ENCODE measurements at places on chromosomes 4 and X.

- DNase-seq: no peak
Measured at GRCh38 chr4:155545456-155545855, 121.2 kb upstream of the GUCY1A1 start.

DNA sequence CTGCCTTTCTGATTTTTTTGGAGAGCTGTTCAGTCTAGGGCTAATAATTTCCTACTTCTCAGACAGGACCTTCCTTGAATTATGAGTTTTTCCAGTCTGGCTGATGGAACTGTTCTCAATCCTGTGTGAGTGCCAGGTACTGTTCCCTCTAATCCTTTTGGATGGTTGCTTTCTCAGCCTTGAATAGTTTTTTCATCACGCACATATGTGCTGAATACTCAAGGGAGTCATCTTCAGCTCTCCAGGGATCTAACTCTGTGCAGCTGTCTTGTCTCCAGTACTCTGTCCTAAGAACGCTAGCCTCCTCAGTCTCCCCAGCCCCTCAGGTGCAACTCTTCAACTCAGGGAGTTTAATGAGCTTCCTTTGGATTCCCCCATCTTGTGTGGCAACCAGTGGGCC, 93.2 kb downstream of the GASK1B start:
- DNase-seq: no peak

DNA sequence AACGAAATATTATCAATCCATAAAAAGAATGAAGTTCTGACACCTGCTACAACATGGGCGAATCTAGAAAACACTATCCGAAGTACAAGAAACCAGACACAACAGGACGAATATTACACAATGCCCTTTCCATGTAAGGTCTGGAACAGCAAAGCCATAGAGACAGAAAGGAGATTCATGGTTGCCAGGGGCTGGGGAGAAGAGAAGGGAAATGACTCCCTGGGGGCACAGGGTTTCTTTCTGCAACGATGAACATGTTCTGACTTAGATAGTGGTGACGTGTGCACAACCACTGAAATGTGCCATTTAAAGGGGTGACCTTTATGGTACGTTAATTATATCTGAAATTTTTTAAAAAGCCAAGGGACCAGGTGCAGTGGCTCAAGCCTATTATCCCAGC, 28.3 kb downstream of the GPR143 start:
- no peak for DNase-seq

GRCh38 chr4:73222466-73223257, 35.9 kb downstream of the ANKRD17 start:
- DNase-seq: peak; percentile 88

DNA sequence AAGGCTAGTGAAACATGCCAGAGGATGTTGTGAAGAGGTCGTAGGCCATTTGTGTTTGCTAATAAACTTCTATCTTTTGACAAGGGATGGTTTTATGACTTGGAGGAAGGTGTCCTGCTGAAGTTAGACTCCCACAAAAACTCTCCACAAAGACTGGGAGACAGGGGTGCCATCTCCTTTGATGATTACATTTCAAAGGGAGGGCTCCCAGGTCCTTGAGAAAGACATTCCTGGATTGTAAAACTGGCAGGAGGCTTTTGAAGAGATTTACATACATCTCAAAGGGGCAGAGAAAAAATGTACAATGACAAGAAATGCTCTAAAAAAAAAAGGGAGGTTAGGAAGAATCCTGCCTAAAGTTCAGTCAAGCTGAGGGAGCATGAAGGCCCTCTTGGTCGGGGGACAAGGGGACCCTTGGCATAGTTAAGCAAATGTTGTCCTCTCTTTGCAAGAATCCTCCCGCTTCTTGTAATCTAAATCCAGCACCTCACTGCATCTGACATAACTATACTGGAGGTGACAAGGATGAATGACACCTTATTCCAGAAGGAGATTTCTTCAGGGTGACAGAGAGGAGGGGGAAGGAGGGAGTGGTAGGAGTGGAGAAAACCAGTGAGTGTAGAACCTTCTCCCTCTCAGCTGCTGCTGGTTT, 41.1 kb upstream of the MGST2 start:
- no peak for DNase-seq

GRCh38 chr4:173526724-173527102, 3.3 kb downstream of the HAND2 start:
- DNase-seq: no peak

- DNase-seq: peak; percentile 37
Measured at GRCh38 chr4:168097161-168097560, 4.8 kb downstream of the ANXA10 start.

DNA sequence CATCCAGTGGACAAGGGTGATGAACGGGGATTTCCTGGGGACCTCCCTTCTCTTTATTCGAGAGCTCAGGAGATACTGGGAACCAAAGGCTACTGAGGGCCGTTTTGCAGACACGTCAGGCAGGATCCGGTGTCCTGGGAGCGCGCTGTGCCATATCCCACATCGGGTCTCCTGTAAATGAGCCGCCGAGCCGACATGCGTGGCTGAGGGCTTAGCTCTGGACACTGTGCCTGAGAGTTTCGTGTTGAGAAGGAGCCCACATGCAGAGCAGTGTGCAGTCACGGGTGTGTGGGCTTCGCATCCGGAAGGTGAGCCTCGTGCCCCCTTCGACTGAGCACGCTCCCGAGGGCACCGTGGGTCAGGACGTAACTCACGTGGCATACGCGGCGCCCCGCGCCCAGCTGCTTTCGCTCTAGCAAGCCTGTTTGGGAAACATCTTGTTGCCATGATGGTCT, 28.5 kb upstream of the HGFAC start:
- DNase-seq: no peak

DNA sequence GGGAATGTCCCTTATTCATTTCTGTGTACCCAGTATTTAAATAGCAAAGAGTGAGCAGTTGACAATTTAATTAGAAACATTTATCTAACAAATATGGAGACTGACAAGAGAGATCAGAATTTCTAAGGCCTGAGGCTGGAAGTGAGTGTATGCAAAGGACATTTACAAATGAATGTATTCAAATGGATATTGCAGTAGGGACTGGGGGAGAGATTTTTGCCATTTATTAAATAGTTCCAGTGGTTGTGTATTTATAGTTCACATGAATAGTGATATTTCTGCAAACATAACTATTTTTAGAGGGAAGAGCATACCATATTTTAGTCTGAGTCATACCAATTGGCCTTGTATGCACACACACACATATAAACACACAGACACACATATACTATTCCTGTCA, 592.4 kb downstream of the GLUD2 start:
- DNase-seq: no peak

GRCh38 chr4:22091906-22092305, 143.3 kb upstream of the KCNIP4 start:
- no peak for DNase-seq

- no peak for DNase-seq
Measured at GRCh38 chrX:110430293-110431076, 71.8 kb downstream of the RTL9 start.

- DNase-seq: no peak
Measured at GRCh38 chr4:2931512-2932301, 31.5 kb downstream of the NOP14 start.

GRCh38 chr4:138200236-138200590, 41.9 kb downstream of the SLC7A11 start:
- no peak for DNase-seq

DNA sequence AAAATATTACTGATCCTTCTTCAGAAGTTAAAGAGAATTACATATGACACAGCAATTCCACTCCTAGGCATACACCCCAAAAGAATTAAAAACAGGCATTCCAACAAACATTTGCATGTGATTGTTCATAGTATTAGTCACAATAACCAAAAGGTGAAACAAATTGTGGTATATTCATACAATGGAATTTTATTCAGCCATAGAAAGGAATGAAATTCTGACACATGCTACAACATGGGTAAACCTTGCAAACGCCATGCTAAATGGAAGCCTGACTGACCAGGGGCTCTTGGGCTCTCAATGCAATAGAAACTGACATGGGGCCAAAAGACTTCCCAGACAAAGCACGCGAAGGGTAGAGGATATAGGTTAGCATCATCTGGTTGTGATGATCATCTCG, 62.1 kb upstream of the S100G start:
- DNase-seq: no peak

DNA sequence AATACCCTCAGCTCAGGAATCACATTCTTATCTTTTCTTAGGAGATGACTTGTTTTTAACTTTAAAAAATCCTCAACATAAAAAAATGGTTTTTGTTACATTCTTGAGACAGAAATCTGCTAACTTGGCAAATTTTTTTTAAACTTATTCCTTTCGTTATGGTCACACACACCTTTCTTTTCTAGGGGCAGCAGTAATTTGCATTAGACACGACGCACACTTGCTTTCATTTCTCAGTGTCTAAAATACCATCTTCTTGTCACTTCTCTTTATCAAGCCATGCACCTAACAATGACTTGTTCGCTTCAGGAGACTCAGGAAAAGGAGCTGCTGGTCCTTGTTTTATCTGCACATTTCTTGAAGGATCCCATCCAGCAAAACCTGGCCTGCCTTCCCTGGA, 112.6 kb upstream of the TBL1X start:
- no peak for DNase-seq

- no peak for DNase-seq
Measured at GRCh38 chr4:171718069-171718468, 95.1 kb upstream of the GALNTL6 start.

GRCh38 chr4:180710628-180711337, 1532.4 kb upstream of the TENM3 start:
- DNase-seq: no peak

DNA sequence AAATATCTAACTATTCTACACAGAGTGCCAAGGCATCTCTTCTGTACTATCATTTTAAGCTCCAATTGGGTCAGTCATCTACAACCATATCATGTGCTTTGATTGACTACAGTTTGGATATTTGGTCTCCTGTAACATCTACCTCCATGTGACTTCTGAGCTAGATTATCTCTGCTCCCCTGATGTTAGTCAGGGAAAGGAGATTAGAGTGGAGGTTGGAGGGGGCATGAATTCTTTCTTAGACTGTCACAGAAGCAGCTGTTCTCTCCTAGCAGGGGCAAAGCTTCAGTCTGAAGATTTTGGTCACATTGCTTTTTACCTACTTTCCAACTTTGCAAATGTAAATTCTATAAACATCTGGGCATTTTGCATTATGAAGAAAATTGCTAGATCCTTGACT, 62.6 kb upstream of the C4orf54 start:
- DNase-seq: no peak

DNA sequence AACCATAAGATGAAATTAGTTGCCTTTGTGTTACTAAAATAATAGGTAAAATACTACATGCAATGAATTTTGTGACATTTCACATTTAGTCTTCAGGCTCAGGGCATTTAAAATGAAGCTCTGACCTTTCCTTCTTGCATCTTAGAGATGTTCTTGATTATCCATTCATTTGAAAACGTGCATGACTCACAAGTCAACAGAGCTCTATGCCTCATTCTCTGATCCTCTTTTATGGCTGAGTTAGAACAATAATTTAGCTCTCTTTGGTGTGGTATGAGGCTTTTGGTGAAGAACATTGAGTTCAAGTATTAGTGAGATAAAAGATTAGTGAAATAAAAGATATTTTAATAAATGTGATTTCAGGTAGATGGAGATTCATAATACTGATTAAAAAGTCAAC, 66.5 kb downstream of the TIGD2 start:
- DNase-seq: no peak

Measured in HFF-Myc (cell line).